HTR-8/SVneo (cell line): ENCODE measurements at places on chromosomes 13 and 19.

GRCh38 chr13:31101472-31102170 is 60.1 kb downstream of the HSPH1 start:
- DNase-seq, result no peak

DNA sequence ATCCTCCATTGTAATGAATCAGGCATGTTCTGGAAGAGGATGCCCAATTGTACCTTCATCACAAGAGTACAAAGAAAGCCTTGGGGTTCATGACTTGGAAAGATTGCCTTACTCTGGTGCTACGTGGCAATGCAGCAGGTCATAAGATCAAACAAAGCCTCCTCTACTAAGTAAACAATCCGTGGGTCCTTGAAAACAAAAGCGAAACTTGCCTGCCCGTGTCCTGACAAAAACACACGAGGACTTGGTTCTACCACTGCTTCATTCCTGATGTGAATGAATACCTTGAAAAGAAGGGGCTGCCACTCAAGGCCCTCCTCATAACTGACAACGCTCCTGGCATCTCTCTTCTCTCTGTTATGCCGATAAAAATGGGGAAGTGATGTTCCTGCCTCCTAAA is 18.9 kb downstream of the ZNF563 start:
- DNase-seq, result no peak

GRCh38 chr13:94677799-94678198 is 34.5 kb downstream of the SOX21 start:
- no peak for DNase-seq

GRCh38 chr19:17339088-17339741 is 1.9 kb downstream of the GTPBP3 start:
- no peak for DNase-seq

DNA sequence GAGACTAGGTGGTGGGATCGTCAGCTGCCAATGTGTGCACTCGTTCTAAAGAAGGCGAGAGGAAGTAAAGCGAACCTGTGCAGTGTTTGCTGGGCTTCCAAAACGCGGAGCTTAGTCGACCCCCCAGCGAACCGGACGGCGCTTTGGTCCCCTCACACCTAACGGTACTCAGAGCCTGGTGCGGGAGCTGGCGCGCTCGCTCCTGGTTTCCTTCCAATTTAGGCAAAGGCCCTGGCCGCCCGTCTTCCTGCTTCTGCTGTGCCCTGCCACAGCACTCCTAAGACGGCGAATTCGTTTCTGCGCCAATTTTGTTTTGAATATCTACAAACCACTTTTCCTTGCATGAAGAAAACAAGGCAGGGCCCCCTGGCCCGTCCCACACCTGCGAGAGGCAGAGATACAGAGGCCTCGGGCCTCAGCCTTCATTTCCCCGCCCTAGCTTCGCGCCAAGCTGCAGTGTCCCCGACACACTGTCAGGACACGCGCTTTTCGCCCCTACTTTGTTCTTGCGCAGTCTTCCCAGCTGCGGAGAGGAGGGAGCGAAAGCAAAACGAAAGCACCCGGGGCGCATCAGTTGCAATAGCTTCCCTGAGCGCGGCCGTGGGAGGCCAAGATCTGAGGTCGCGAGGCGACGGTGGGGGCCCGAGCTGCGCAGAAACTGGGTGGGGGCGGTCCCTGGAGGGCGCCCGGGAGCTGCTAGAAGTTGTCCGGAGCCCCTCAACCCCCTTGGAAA is 111.9 kb downstream of the KCNRG start:
- no peak for DNase-seq

- DNase-seq, result no peak
Measured at GRCh38 chr13:110748271-110748670, 34.8 kb downstream of the ING1 start.

- no peak for DNase-seq
Measured at GRCh38 chr13:85841427-85841826, 42.2 kb upstream of the SLITRK6 start.

DNA sequence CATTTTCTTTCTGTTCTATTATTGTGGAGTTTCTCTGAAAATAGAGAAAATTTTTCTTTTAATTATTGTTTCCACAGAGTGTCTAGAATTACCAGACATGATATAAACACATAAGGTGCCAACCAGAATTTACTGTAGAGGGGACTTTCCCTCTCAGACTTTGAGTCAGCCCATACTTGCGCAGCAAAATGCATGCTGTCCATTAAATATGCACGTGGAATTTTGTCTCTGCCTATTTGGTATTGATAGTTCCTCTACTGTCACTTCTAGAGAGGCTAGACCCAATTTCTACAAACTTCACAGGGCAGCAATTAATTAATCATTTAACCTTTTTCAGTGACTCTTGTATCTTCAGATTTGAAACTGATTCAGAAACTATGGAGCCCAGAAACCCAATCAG is 8.9 kb downstream of the ZNF93 start:
- no peak for DNase-seq

- no peak for DNase-seq
Measured at GRCh38 chr19:55676889-55677505, 2.0 kb downstream of the EPN1 start.

GRCh38 chr13:67229481-67230403 is at the start of gene PCDH9:
Gene PCDH9 (minus strand): TSS chr13:67230336. CDS start chr13:67228440, 1,896 bp downstream.
- DNase-seq, result no peak
